ENCODE measurements at places on chromosomes 4 and X.

DNA sequence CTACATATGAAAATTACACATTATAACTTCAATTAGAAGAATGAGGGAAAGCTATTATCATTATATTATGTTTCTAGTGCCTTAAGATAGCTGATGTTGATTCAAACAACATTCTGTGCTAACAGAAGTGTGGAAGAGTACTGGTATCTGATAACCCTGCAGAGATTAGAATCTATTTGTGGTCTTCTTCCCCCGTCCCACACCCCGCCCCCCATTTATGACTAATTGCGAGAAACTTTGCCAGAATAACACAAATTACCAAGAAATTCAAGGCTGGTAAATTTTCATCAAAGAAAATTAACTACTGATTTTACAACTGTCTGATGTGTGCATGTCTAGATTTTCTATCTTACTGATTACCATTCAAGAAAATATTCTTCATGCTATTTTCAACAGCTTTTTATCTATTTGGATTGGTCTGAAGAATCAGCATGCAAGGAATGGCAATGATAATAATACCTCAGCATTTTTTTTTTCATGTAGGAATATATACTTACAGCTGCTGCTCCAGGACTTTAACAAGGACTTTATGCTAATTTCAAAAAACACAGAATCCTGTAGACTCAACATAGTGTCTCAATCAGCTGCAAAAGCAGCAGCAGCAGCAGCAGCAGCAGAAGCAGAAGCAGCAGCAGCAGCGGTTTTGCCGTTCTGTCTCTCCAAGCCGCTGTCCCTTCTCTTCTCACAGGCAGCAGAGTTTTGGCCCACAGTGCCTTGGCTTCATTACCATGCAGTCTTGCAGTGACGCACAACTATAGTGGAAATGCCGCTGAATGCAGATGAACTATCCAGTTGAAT lies 126.7 kb downstream of the FRYL start:
- DNase-seq = peak; percentile 83

- no peak for DNase-seq
Measured at GRCh38 chrX:3307881-3308280, 38.6 kb downstream of the MXRA5 start.

GRCh38 chr4:139458543-139458942 lies 4.6 kb downstream of the RAB33B start:
- no peak for DNase-seq

- DNase-seq = no peak
Measured at GRCh38 chr4:95318483-95318882, 230.3 kb downstream of the UNC5C start.

- DNase-seq = no peak
Measured at GRCh38 chr4:34250562-34250961, 1993.8 kb downstream of the ARAP2 start.

- DNase-seq = no peak
Measured at GRCh38 chr4:106365613-106366012, 3.0 kb downstream of the GIMD1 start.

Measured in anterior cingulate cortex (tissue), 58 donors.